ENCODE measurements at places on chromosomes 2 and 18. TPM values are rescaled to one million over a fixed set of nuclear protein-coding genes. Genes with fewer than 3 reads are reported as not detected.

DNA sequence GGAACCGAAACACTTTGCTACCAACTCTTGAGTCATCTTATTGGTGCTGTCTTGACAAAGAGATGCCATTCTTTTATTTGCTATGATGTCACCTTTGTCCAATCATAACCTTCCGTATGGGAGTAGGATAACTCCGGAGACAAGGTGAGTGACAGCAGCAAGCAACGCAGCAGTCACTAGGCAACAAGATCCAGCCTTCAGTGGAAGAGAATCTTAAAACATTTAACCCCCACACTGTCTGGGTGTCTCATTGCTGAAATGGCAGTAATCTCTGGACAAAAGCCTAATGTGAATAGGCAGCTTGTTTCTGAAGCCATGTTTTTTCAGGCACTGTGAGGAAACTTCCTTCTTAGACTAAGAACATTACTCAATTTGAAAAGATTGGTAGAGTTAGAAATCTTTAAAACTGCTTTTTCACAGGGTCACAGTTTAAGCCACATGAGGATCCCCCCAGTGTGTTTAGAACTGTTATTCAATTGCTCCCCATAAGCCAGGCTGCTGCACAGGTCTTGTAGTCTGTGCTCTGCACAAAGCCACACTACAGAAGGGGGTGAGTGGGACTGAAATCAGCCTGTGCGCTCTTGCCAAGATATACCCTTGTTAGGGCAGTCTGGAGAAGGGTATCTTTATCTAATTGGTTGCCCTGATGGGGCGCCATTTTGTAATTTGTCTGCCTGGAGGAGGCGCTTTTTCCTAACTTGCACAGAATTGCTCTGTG, 131.5 kb upstream of the STON1 start:
- no peak overlapping the region for H3K27ac ChIP-seq
- H3K4me1 ChIP-seq, result no peaks in the 10 kb centered on the region
- DNase-seq, result no peak
- no peak overlapping the region for H3K4me3 ChIP-seq

- H3K4me1 ChIP-seq, result peaks cover 51% of the 10 kb centered on the region
- no peak overlapping the region for H3K4me3 ChIP-seq
- DNase-seq, result no peak
- H3K36me3 ChIP-seq, result no peaks in the 10 kb centered on the region
- H3K27me3 ChIP-seq, result no peaks in the 10 kb centered on the region
Observed at GRCh38 chr2:69163109-69163508, 150.1 kb downstream of the ANTXR1 start.

- DNase-seq, result no peak
- no peaks in the 10 kb centered on the region for H3K4me1 ChIP-seq
- no peaks in the 10 kb centered on the region for H3K27me3 ChIP-seq
- no peak overlapping the region for H3K27ac ChIP-seq
- H3K36me3 ChIP-seq, result no peaks in the 10 kb centered on the region
- H3K4me3 ChIP-seq, result no peak overlapping the region
Observed at GRCh38 chr2:195595825-195596224, 61.2 kb upstream of the SLC39A10 start.

DNA sequence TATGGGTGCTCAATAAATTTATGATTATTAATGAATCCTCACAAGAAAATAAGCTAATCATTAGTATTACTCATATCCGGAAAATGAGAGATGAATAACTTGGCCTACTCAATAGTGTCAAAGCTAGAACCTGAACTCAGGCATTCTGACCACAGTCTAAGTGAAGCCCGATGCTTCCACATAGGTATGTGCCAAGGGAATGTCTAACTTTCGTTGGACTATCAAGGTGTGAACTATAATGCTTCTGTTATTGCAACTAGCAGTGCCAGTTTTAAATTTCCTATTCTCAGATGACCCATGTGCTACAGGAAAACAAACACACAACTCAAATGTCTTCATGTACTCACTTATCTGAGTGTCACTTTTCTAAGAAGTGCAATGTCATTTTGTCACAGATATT, 1.8 kb downstream of the BARD1 start:
- peaks cover 20% of the 10 kb centered on the region for H3K4me1 ChIP-seq
- DNase-seq, result no peak

The OTOS gene
- polyA plus RNA-seq, result not detected
